ENCODE measurements at places on chromosomes 5 and 9. TPM values are rescaled to one million over a fixed set of nuclear protein-coding genes. Genes with fewer than 3 reads are reported as not detected.

The NOL8 gene
- 43.6 TPM for total RNA-seq

The PCDHGB4 gene
- 4.1 TPM for total RNA-seq

The IDNK gene
- total RNA-seq: 9.7 TPM

The HRCT1 gene
- 9.5 TPM for total RNA-seq

The LECT2 gene
- not detected for total RNA-seq

The PCDHB11 gene
- 2.8 TPM for total RNA-seq

The SEMA5A gene
- total RNA-seq: 5.1 TPM

The MORN5 gene
- not detected for total RNA-seq

The DMGDH gene
- total RNA-seq: 8.1 TPM

The TMEM232 gene
- 3.4 TPM for total RNA-seq

The FGFR4 gene
- total RNA-seq: 1.1 TPM

The HEMGN gene
- 0.65 TPM for total RNA-seq

The ZNF300 gene
- total RNA-seq: 4.9 TPM

The FOXD4L4 gene
- 0.57 TPM for total RNA-seq

The ARHGEF28 gene
- total RNA-seq: 9.9 TPM

The LHX3 gene
- not detected for total RNA-seq

The TAF9 gene
- 36.5 TPM for total RNA-seq

The ZNF608 gene
- 8.3 TPM for total RNA-seq

The BNC2 gene
- total RNA-seq: 26.7 TPM

The DMRT2 gene
- 19.0 TPM for total RNA-seq

The SLC25A2 gene
- total RNA-seq: 1.1 TPM

The COL5A1 gene
- 19.0 TPM for total RNA-seq

The CA9 gene
- not detected for total RNA-seq

The WNK2 gene
- not detected for total RNA-seq

The CCDC192 gene
- total RNA-seq: 1.0 TPM

The FOXD4 gene
- total RNA-seq: not detected

All from subcutaneous adipose tissue (tissue), 4 donors.